ENCODE measurements at places on chromosomes 12 and 14. TPM values are rescaled to one million over a fixed set of nuclear protein-coding genes. Genes with fewer than 3 reads are reported as not detected.

DNA sequence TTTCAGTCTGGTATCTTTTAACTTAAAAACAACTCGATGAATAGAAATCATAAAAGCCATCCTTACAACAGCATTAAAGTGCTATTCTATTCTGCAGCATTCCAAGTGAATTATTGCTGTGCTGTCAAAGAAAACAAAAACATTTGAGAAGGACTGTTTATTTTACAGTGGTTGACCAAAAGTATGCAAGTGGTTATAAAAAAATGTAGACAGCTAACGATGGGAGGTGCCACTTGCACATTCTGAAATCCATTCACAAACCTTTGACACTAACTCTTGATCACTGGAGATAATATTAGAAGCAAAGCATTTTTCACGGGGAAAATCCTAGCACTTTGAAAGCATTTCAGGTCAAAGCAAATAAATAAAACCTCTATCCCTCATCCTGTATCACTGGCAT lies 55.6 kb downstream of the HMGA2 start:
- DNase-seq, result peak; percentile 68

Gene POMT2
- total RNA-seq, result 13.7 TPM

- DNase-seq, result no peak
These were observed 42.2 kb upstream of the PTGR2 start for GRCh38 chr14:73809391-73809790.

DNA sequence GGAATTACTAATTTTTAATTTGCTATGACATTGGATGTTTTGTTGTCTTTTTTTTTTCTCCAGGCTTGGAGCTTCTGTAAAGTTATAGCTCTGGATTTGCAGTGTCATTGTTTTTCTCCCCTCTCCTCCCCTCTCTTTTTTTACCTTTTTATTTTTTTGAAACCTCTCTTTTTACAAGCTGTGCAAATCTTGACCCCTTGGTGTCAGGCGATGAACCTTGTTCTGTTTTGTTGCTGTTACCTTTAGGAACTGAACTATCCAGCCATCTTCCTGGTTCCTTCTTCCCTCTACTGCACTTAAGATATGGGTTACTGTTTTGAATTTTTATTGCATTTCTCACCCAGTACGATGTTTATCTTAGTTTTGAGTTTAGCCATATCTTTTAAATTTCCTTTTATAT lies 13.7 kb downstream of the KTN1 start:
- no peak for DNase-seq

Gene ABCD2
- 0.03 TPM for total RNA-seq

DNA sequence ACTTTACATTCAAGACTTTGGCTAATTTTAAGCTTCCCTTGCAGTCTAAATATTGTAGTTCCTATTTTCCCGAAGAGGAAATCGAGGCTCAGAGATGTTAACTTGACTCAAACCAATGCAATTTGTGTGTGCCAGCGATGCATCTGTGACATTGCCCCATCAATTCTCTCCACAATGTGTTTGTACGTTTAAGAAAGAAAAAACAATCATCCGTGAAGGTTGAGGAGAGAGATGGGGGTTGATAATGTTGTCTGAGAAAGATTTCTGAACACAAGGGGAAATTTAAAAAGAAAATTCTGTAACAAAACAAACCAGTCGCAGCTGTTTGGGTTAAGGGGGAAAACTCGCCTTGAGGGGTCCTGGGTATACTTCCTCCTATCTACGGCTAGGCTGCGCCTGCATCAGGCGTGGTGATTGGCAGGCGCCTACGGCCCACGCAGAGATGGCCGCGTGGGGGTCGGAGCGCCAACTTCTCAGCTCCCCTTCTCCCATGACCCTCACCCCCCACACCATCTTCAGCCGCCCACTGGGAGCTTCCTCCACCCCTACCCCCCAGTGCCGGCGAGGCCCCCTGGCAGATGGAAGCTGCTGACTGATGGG lies 12.3 kb downstream of the SIX1 start:
- no peak for DNase-seq

- DNase-seq, result no peak
These were observed 57.9 kb downstream of the SLC17A8 start for GRCh38 chr12:100414739-100415138.

DNA sequence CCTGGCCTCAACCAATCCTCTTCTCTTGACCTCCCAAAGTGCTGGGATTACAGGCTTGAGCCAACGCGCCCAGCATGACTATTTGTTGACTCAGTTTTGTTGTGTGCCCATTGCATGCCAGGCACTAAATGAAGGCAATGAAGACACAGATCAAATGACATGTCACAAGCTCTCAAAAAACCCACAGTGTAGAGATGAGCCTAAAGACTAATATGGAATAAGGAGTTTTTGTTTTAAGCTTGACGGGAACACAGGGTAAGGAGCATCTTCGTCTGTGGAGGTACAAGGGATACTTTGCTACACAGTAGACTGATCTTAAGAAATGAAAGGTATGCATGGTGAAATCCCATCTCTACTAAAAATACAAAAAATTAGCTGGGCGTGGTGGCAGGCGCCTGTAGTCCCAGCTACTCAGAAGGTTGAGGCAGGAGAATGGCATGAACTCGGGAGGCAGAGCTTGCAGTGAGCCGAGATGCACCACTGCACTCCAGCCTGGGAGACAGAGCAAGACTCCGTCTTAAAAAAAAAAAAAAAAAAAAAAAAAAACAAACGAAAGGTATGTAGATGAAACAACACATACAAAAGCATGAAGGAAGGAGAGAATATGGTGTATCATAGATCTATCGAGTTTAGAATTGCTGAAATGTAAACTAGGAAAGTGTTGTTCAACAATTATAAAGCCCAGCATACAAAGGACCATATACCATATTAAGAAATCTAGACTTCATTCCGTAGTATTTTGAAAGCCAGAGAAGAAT lies 122.1 kb upstream of the PTPRB start:
- no peak for DNase-seq

- peak; percentile 96 for DNase-seq
These were observed 125.3 kb upstream of the HIF1A start for GRCh38 chr14:61569812-61570548.

- no peak for DNase-seq
These were observed 42.3 kb upstream of the EVL start for GRCh38 chr14:100022772-100023451.

DNA sequence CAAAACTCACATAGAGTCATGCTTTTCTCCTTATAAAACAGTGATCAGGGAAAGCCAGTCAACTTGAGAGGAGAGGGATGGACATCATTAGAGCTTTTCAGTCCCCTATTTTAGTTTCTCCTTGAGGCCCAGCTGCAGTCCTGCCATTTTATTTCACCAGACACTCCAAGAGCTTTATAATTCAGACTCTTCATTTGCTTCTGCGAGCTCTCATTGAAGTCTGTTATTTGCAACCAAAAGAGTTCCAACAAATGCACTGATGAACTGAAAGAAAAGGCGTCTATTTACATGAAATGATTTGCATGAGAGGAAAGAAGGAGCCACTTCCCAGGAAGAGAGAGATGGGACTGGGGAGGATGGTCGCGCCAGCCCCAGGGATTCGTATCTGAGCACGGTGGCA lies 86.8 kb downstream of the NDUFA12 start:
- no peak for DNase-seq

- peak; percentile 27 for DNase-seq
These were observed 14.4 kb downstream of the PLEKHG7 start for GRCh38 chr12:92717202-92717601.

DNA sequence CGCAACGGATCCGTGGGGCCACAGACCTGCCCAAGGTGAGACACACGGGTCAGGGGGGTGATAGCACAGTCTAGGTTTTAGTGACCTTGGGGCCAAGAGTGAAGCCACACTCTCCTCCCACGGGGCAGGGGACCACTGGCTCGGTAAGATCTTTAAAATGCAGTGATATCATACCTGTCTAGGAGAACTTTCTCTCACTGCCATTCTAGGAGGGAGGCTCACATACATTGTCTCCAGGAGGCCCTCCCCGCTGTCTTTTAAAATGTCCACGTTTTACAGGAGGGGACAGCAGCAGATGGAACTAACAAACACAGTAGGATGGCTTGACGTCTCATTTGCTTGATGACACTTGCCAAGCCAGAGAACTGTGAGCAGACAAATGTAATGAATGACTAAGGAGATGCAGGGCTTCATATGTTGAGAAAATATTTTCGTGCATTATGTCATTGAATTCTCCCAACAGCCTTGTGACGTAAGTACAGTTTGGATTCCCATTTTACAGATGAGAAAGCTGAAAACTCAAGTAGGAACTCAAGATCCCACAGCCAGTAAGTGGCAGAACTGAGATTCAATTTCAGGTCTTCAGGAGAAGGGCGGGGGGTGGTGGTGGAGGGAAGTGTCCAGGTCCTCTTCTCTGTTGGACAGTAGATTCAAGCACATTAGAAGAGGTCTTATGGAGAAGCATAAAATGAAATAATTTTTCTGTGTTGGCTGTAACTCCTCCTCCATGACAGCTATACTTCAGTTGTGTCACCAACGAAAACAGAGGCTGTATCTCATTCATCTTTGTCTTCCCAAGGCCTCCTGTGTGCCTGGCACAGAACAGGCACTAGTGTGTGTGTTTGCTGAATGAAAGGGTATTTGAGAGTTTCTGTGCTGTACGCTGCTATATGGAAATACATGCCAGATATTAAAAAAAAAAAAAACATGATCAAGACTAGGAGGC lies 2.1 kb downstream of the VASH1 start:
- DNase-seq, result no peak

Gene DPY19L2
- 2.4 TPM for total RNA-seq

Gene PLEKHH1
- total RNA-seq, result 4.3 TPM

GRCh38 chr12:713281-713875 lies 39.0 kb upstream of the WNK1 start:
- DNase-seq, result no peak

Gene FAR2
- total RNA-seq, result 10.1 TPM

DNA sequence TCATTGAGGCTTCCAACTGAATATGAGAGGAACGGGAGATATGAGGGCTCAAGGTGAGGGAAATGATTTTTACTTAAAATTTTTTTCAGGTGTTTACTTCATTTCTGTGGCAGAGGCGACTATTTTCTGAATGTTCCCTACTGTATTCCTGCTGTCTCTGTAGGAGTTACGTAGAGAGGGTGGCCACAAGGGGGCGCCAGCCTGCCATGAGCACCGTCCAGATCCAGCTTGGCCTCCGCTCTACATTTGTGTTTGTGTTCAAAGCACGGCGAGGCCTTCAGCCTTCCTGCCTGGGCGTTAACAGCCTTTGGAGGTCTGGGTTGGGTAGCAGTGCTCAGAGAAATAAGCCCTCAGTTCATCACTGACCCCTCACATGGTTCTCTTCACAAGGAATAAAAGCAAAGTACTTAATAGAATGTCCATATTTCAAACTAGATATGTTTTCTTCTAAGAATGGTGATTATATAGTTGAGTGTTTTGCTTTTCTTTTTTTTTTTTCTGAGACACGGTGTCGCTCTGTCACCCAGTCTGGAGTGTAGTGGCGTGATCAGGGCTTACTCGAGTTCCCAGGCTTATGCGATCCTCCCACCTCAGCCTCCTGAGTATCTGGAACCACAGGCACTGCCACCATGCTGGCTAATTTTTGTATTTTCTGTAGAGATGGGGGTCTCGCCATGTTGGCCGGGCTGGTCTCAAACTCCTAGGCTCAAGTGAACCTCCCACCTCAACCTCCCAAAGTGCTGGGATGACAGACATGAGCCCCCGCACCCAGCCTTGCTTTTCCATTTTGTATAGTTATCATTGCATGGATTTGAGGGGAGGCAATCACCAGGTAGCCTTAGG lies 22.3 kb downstream of the CKB start:
- peak; percentile 63 for DNase-seq

DNA sequence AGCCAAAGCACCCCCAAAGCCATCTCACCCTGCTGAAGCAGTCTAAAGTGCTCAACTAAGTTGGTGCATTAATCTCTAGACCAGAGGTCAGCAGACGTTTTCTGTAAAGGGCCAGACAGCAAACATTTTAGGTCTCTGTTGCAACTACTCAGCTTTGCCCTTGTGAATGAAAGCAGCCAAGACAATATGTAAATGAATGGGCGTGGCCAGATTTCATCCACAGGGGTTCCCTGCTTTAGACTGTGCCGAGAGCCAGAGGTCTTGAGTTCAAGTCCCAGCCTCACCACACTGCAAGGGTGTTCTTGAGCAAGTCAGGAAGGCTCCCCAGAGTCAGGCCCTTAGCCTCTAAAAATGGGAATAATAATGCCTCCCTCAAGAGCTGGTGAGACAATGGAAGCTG lies 166.2 kb downstream of the CHST11 start:
- DNase-seq, result no peak

DNA sequence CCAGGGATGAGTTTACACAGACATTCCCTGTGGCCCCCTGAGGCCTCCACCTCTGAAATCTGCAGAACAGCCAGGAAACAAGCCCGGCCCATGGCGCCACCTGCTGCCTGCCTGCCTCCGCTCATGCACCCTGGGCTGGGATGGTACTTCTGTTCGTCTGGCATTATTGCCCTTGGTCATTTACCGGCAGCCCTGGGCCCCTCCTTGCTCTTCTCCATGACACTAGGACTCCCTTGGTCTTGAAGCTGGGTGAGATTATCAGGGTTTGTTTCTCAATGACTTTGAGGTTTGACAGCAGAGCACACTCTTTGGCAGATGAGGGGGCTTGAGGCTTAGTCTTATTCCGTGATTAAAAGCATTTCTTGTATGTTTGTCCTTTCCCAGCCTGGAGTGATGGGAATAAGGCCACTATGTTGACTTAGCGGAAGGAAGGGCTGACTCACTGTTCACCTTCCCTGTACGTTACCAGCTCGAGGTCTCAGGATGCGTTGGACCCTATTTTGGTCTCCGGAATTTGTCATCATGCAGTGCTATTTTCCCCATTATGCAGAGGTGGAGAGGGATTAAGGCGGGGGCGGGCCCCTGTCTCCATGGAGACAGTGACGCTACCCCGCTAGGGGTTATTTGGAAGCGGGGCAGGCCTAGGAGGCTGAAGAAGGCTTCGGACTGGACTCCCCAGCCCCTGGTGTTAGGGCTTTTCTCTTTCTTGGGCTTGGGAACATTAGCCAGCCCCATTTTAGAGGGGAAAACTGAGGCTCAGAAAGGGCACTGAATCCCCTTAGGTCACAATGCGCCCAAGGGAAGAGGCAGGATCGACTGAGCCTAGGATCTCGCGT lies 706 bp upstream of the PEX5 start:
- DNase-seq, result peak; percentile 94

Gene OLR1
- total RNA-seq, result not detected

DNA sequence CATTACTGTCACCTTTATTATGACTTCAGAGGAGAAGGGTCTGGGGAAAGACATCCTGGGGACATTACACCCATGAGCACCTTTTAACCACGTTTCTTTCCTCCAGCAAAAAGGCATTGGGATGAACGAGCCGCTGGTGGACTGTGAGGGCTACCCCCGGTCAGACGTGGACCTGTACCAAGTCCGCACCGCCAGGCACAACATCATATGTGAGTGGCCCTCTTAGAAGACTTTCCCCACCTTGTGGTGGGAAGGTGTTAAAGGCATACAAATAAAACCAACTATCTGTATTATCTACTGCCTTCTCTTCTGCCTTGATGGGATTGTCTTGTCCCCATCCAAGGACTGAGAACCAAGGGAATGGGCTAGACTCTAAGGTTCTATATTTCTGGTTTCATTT lies 6.0 kb downstream of the PSMD9 start:
- DNase-seq, result no peak

Data from HT1080 (cell line).